Activated CD4-positive, alpha-beta T cell treated with anti-CD3 and anti-CD28 coated beads, Interleukin-2, amount 10 ng/mL, durations not matched to agents 7 days and 5 days (primary cell): ENCODE measurements at places on chromosomes 4 and X. TPM values are rescaled to one million over a fixed set of nuclear protein-coding genes. Genes with fewer than 3 reads are reported as not detected.

HHIP gene
- not detected for total RNA-seq

DNA sequence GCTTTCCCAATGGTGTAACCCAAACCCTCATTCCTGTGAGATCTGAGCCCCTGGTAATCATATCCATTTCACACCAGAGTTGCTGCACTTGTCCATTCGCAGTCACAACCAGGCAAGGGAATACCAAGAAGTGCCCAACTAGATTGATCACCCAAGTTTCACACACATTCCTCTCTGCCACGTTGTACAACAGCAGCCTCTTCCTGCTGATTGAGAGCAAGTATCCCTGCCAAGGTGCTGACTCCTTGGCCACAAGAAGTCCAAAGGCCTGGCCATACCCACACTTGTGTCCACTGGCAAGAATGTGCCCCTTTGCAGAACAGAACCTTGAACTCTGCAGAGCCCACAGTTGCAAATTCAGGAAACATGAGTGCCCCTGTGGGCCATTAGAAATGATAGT, 6.5 kb upstream of the ACOT9 start:
- peaks cover 10% of the 10 kb centered on the region for H3K4me1 ChIP-seq
- H3K36me3 ChIP-seq, result no peaks in the 10 kb centered on the region
- DNase-seq, result no peak
- no peaks in the 10 kb centered on the region for H3K27me3 ChIP-seq
- H3K27ac ChIP-seq, result no peak overlapping the region

GRCh38 chr4:174218127-174218790, 65.2 kb downstream of the FBXO8 start:
- DNase-seq, result no peak
- H3K36me3 ChIP-seq, result no peaks in the 10 kb centered on the region
- H3K4me1 ChIP-seq, result peaks cover 37% of the 10 kb centered on the region
- peak overlapping the region; percentile 35 for H3K4me3 ChIP-seq

CT45A1 gene
- total RNA-seq, result not detected

DNA sequence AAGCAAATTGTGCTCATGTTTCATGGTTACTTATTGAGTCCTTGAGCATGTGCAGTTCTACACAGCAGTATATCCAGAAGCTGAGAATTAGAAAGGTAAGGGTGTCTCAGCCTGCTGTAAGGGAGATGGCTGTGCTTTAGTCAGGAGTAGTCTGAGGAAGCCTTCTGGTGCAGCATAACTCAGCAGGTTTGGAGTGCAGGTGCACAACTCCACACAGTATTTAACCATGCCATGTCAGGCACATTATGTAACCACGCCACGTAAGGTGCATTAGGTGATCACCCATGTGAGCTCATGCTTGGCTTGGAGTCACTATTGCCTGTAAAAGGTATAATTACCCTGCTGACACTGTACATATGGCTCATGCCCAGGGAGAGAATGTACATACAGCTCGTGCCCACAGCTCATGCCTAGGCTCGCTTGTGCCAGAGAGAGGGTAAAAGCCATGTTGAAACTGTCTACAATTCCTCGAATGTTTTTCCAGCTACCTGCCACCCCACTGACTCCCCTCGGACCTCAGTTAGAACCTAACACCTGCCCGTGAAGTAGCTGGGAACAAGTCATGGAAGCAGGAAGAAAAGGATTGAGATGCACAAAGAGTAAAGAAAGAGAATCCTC, 37.8 kb downstream of the UCHL1 start:
- no peaks in the 10 kb centered on the region for H3K4me1 ChIP-seq
- no peak overlapping the region for H3K27ac ChIP-seq
- no peak overlapping the region for H3K4me3 ChIP-seq
- no peaks in the 10 kb centered on the region for H3K36me3 ChIP-seq

DNA sequence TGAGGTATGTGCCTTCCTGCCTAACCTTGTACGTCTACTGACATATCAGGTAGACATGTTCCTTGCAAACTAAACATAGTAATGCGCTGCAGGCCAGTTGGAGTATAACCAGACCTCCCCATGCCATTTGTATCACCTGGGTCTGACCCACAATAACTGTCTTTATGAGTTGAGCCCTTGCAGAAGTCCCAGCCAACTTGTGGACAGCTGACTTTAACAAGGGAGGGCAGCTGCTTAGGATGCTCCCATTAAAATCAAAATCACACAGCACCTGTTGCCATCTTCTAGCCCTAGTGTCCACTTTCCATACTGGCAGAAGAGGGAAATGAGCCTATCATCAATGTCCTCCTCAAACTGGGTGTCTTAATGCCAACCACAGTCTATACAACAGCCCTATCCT, 41.6 kb downstream of the KANTR start:
- H3K27ac ChIP-seq, result no peak overlapping the region
- DNase-seq, result no peak
- peaks cover 2% of the 10 kb centered on the region for H3K4me1 ChIP-seq
- H3K4me3 ChIP-seq, result no peak overlapping the region

GRCh38 chr4:1975880-1976279, 32.9 kb downstream of the NELFA start:
- no peak for DNase-seq
- no peak overlapping the region for H3K4me3 ChIP-seq
- peaks cover 2% of the 10 kb centered on the region for H3K4me1 ChIP-seq
- H3K27ac ChIP-seq, result peak overlapping the region; percentile 19

PCDH7 gene
- not detected for total RNA-seq

GRCh38 chrX:8714164-8714563, 17.8 kb downstream of the ANOS1 start:
- H3K27me3 ChIP-seq, result no peaks in the 10 kb centered on the region
- no peak overlapping the region for H3K27ac ChIP-seq
- no peak for DNase-seq
- no peaks in the 10 kb centered on the region for H3K4me1 ChIP-seq
- H3K36me3 ChIP-seq, result no peaks in the 10 kb centered on the region

GRCh38 chr4:48483006-48483776, at the start of gene SLC10A4:
Gene SLC10A4 (plus strand): TSS chr4:48483343. CDS start chr4:48483562, 219 bp downstream.
- H3K4me3 ChIP-seq, result peak within 1 kb of the TSS; percentile 52
- H3K27ac ChIP-seq, result no peak within 1 kb of the TSS
- peaks cover 11% of the 10 kb centered on the region for H3K4me1 ChIP-seq
- no peak for DNase-seq

FRMD7 gene
- not detected for total RNA-seq

DNA sequence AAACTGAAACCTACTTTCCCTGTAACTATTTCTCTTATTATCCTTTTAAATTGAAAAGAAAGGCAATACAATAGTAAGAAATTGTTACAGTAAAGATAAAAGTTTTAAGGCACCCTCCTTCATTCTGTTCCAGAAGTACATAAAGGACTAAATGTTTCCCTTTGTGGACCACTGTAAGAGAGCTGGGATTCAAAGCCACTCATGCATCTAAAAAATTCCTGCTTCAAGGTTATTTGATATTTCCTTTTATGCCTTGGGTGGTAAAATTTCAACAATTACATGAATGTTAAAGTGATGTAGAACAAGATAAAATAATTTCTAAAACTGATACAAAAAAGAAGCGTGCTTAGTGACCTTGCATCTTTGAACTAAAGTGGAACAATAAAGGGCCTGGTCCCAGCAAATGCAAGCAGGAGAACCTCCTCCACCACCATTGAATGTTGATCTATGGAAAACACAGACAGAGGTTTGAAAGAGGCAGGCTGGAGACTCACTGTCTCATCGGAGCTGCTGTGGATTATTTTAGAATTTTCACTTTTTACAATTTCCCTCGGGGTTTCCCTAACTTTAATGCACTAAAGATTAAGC, 42.3 kb upstream of the PRSS12 start:
- no peaks in the 10 kb centered on the region for H3K36me3 ChIP-seq
- DNase-seq, result no peak
- no peak overlapping the region for H3K27ac ChIP-seq
- no peak overlapping the region for H3K4me3 ChIP-seq
- peaks cover 8% of the 10 kb centered on the region for H3K4me1 ChIP-seq

NLRP2B gene
- total RNA-seq, result not detected

DNA sequence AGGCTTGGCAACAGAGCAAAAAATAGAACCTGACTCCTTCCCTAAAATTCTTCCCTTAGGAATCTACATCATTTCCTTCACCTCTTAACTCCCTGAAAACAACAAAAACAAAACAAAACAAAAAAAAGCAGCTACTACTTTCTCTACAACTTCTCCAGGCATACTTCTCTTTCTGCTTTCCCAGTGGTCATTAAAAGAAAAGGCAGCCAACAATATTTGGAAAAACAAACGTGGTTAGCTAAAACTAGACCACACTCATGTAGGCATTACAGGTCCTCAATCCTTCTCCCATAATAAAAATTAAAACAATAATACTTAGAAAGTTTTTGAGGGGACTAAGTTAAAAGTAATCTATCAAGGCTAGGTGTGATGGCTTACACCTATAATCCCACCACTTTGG, 29.0 kb upstream of the SMIM14 start:
- no peak overlapping the region for H3K27ac ChIP-seq

DNA sequence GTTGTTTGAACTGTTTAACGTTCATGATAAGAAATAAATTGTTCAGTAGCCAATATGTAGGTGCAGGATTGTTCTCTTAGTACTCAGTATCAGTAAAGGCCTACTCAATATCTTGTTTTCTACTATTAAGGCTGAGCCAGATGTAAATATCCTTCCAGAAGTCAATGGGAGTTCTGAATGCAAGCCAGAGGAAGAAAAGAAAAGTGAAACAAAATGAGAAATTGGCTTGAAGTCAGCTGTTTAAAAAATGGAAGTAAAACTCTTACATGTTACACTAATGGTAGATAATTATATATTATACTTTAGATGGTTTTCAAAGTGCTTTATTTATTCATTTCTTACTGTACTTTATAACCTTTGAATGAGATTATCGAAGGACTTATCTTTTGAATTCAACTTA, 1417.9 kb downstream of the ADGRL3 start:
- no peaks in the 10 kb centered on the region for H3K4me1 ChIP-seq
- no peaks in the 10 kb centered on the region for H3K36me3 ChIP-seq
- no peak for DNase-seq
- H3K27me3 ChIP-seq, result no peaks in the 10 kb centered on the region

KDM5C gene
- total RNA-seq, result 81.2 TPM

DNA sequence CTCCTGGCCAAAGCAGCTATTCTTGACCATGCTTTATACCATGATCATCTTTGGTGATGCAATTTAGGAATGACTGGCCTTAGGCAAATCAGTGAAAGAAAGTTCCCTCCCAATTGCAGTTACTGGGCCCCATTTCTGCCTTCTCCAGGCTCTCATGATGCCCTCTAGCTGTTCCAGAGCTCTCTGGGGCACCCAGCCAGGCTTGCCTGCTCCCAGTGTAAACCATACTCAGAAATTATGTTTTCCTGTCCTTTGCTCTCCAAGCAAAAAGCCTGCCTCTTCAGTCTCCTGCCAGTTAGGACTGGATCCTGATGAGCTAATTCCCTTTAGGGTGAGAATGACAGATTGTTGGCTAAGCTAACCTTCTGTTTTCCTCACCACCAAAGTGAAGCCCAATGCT, 85.3 kb upstream of the RBPJ start:
- no peak overlapping the region for H3K27ac ChIP-seq
- H3K4me1 ChIP-seq, result peaks cover 12% of the 10 kb centered on the region
- no peak for DNase-seq
- H3K4me3 ChIP-seq, result no peak overlapping the region

DNA sequence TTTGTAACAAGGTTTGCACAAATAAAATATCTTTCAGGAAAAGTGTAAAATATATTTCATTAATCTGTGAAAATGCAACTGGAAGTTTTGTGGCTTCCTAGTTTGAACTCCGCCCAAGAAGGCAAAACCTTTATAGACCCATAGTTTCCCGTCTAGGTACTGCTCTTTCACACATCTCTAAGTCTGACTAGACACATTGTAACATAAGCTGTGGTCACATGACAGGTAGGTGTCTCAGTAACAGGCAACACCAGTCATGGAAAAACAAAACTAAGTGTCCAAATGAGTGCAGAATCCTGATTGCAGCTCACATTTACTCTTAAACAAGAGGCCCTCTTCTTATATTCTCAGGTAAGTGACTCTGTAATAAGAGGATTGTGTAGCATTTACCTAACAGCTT, 55.6 kb downstream of the SNCA start:
- peaks cover 2% of the 10 kb centered on the region for H3K4me1 ChIP-seq
- H3K36me3 ChIP-seq, result no peaks in the 10 kb centered on the region
- no peak overlapping the region for H3K4me3 ChIP-seq
- DNase-seq, result no peak

- H3K36me3 ChIP-seq, result no peaks in the 10 kb centered on the region
- DNase-seq, result no peak
- H3K27ac ChIP-seq, result no peak overlapping the region
- H3K27me3 ChIP-seq, result no peaks in the 10 kb centered on the region
- H3K4me1 ChIP-seq, result no peaks in the 10 kb centered on the region
- H3K4me3 ChIP-seq, result no peak overlapping the region
These were observed 74.5 kb upstream of the PAQR3 start for GRCh38 chr4:79013756-79014155.

CSAG3 gene
- total RNA-seq, result 0.35 TPM

CXXC4 gene
- total RNA-seq, result not detected

DNA sequence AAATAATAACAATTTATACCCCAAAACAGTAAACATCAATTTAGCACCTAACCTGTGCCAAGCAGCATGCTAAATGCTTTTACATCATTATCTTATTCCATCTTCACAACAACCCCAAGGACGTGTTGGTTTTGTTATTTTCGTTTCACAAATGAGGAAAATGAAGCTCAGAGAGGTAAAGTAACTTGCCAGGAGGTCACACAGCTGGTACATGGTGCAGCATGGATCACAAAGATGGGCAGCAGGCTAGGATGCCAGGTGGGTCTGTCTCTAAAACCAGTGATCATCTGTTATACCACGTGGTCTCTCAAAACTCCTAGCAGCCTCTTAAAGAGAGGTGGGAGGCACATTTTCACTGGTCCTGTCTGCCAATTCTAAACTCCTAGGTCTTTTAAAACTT, 323.6 kb upstream of the F9 start:
- no peaks in the 10 kb centered on the region for H3K36me3 ChIP-seq
- H3K4me3 ChIP-seq, result no peak overlapping the region
- no peak overlapping the region for H3K27ac ChIP-seq

GRCh38 chr4:82275431-82276331, 98.1 kb downstream of the HNRNPD start:
- peaks cover 12% of the 10 kb centered on the region for H3K4me1 ChIP-seq
- DNase-seq, result no peak
- H3K36me3 ChIP-seq, result no peaks in the 10 kb centered on the region
- H3K27me3 ChIP-seq, result peaks cover 18% of the 10 kb centered on the region

AVPR2 gene
- not detected for total RNA-seq

DNA sequence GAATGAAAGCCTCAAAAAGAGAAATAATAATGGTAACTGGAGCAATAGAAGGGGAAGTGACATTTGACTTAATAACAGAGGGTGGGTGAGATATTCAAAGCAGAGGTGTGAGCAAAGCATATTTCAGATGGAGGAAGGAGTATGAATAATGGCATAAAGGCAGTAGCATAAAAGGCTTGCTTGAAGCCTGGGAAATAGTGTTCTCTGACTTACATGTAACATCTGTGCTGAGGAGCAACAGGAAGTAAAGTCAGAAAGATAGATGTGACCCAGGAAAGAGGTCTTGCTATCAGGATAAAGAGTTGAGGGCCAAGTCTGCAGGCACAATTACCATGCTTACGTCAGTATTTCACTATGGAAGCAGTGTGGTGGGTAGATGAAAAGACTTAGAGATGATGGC, 28.4 kb downstream of the ATP10D start:
- H3K27ac ChIP-seq, result no peak overlapping the region
- no peaks in the 10 kb centered on the region for H3K36me3 ChIP-seq
- no peak for DNase-seq

GRCh38 chr4:986428-986878, 391 bp upstream of the IDUA start:
- H3K36me3 ChIP-seq, result no peaks in the 10 kb centered on the region
- H3K27ac ChIP-seq, result peak overlapping the region; percentile 76
- H3K4me3 ChIP-seq, result peak overlapping the region; percentile 81
- no peak for DNase-seq
